Kidney glomerular epithelial cell (primary cell): ENCODE measurements at places on chromosomes 16 and 17.

- no peak for DNase-seq
Observed at GRCh38 chr17:30368912-30369720, 9.6 kb upstream of the CPD start.

DNA sequence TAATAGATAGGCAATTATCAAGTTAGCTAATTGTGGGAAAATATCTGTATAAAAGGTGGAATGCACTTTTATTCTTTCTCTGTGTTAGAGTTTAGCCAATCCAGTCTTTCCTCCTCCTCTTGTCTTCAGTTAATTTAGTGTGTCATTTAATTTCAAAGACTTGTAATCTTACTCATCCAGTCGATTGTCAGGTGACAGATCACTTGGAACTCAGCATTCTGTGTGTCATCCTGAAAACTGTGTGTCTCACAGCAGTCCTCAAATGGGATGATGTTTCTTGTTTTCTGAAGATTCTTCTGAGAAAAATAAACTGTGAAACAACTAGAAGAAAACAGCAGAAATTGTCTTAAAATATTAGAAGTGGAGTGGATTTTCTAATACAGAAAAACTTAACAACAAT, 290 bp upstream of the KRTAP4-1 start:
- no peak for DNase-seq

- no peak for DNase-seq
Observed at GRCh38 chr17:81551458-81552243, 502 bp downstream of the FAAP100 start.

GRCh38 chr16:50213939-50214519, 52.3 kb upstream of the ADCY7 start:
- DNase-seq: peak; percentile 75

GRCh38 chr17:8791248-8791909, 7.8 kb downstream of the MFSD6L start:
- DNase-seq: no peak
